ENCODE measurements at places on chromosomes 7 and 10.

DNA sequence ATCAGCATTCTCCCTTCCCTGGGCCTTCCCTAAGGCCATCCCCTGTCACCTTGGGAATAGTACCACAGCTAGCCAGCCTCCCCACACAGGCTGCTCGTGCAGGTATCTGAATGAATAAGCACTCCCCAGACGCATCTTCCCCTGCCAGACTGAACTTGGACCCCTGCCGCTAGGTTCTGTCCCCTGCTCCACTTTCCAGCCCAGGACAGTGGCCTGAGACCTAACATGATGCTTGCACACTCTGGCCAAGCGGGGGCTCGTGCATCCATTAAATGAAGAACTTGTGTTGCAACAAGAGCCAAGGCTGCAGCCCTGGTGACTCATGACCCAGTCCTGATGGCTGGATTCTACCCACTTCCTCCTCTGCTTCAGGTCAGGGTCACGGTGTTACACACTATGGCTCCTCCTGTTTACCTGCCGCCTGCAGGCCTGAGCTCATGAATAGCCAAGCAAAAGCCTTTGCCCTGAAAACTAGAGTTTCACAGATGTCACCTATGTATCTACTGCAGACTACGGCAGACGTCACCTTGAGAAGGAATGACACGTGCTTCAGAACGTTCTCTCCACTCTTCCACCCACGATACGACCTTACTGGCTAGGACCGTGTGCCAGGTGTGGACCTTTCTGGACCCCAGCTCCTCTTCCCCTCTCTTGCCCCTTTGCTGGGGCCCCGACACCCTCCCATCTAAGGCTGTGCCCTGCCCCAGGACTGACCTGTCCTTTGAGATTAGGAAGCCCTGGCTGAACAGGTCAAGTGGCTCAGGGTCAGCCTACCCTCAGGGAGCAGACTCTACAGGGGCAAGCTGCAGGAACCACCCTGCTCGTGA is 6.5 kb downstream of the ASB13 start:
- DNase-seq: peak; percentile 15

DNA sequence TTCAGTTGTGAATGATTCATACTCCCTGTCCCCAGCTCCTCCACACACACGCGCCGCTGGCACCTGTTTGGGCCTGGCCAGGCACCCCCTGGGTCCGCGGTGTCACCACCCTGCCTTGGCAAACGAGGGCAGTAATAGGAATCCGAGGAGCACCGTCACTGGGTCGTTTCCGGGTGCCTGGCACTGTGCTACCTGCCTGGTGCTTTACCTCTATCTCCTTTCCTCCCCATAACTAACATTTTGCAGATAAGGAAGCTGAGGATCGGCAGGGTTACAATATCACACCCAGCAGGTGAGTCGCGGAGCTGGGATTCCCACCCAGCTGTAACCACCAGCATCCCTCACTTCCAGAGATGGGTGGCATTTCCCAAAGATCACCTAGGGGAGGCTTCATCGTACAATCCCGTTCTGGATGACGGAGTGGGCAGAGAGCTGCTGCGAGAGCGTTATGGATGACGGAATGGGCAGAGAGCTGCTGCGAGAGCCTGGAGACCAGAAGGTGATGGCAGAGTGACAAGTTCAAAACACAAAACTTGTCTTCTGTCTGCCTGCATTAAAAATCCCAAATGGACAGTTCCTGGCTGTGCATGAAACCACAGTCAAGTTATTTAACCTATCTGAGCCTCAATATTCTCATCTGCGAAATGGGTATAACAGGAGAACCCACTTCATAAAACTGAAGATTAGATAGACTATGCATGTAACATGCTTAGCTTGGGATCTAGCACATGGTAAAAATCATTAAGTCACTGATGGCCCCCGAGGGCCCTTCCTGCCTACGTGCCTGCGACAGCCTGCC is 1.1 kb upstream of the HSPA12A start:
- no peak for DNase-seq

GRCh38 chr10:20405050-20405449 is 492.1 kb downstream of the NEBL start:
- no peak for DNase-seq

GRCh38 chr7:112744818-112745217 is 45.4 kb downstream of the TMEM168 start:
- DNase-seq: no peak

GRCh38 chr7:99553039-99553438 is 1.1 kb upstream of the FAM200A start:
- DNase-seq: no peak

DNA sequence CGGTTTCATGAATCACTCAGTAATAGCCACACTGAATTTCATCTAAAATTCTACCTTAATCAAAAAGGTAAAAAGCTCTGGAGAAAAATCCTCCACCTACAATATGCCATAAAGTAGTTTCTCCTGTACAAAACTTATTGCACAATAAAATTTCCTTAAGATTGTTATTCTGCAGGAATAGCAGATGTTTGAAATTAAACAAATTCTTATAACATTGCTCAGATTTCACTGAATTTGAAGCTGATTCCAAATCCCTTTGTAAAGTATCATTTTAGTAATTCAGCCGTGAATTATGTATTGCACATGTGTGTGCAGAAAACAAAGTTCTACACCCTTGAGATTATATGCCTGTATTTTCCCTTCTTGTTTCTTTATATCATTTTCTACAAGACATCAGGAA is 123.8 kb downstream of the AMPH start:
- no peak for DNase-seq

DNA sequence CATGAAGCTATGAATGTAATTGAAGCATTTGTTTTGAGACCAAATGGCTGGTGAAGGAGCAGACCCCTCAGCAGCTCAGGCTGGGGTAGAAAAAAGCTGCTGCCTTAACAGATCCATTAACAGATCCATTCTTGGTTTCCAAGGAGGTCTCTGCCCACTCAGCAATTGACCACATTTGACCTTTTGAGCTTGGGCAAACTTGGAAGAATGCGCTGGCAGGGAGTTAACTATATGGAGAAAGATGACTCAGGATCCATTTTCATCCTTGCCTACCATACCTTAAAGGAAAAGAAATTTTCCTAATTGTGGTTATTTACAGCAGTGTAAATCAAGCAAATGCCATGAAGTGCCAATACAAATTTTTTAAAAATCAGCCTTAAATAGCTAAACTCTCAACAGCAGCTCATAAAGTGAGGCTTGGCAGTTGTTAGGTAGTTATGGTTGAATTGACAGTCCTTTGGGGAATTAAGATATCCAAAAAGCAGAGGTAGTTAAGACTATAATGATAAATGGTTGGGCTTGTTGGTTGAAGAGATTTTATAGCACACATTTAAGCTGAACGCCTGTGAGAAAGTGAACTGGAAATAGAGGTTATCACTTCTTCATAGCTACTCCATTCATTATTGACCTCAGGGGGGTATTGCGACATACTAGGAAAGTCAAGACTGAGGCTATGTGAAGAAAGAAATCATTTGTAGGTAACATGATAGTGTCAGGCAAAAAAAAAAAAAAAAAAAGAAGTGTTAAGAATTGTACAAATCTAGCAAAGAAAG is 83.9 kb downstream of the MKX start:
- no peak for DNase-seq
